ENCODE measurements at places on chromosomes 11 and 22. TPM values are rescaled to one million over a fixed set of nuclear protein-coding genes. Genes with fewer than 3 reads are reported as not detected.

- no peaks in the 10 kb centered on the region for H3K4me1 ChIP-seq
- no peak overlapping the region for H3K4me3 ChIP-seq
- no peak for DNase-seq
- H3K27ac ChIP-seq: no peak overlapping the region
Observed at GRCh38 chr22:44914026-44914721, 95.6 kb downstream of the PHF21B start.

DNA sequence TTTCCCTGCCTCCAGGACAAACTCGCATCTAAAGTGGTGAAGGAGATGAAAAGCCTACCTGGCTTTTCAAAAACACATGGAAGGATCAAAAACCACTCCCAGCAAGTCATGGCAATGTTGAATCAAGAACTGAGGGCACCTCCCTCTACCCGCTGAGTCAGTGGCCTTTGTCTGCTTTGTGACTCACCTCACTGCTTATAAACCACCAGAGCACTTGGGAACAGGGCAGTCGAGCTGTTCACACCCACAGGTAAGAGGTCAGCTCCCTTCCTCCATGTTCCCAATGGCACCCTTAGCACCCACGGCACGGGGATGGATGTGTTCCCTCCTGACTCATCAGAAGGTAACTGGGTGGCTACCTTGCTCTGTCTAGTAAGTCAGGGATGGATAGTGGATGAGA, 21.7 kb downstream of the TENM4 start:
- no peaks in the 10 kb centered on the region for H3K27me3 ChIP-seq
- H3K4me1 ChIP-seq: no peaks in the 10 kb centered on the region
- no peak overlapping the region for H3K27ac ChIP-seq
- no peaks in the 10 kb centered on the region for H3K36me3 ChIP-seq

TP53I11 gene
- 79.0 TPM for polyA plus RNA-seq

SLN gene
- polyA plus RNA-seq: 0.49 TPM

DNA sequence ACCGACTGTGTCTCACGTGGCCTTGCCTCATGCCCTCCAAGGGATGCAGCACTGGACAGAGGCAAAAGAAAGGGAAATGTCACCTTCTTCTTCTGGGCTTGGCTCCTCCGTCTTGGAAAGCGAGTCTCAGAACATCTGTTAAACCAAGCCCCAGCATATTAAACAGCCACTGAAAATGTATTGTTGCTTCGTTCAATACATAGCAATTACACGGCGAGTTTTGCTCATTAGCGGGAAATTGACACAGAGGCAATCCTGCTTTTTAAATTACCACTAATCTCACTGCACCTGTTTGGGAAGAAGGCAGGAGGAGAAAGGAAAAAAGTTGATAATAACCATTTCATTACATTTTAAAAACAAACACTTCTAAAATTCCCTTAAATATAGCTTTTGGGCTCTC, 72.1 kb downstream of the SEZ6L start:
- no peak overlapping the region for H3K27ac ChIP-seq
- no peaks in the 10 kb centered on the region for H3K36me3 ChIP-seq
- no peak overlapping the region for H3K4me3 ChIP-seq
- no peaks in the 10 kb centered on the region for H3K27me3 ChIP-seq
- DNase-seq: no peak

- H3K4me3 ChIP-seq: no peak overlapping the region
- H3K27ac ChIP-seq: no peak overlapping the region
- H3K36me3 ChIP-seq: no peaks in the 10 kb centered on the region
- no peak for DNase-seq
Observed at GRCh38 chr11:14144934-14145333, 182.4 kb downstream of the SPON1 start.

APOC3 gene
- polyA plus RNA-seq: 0.14 TPM

RTN4RL2 gene
- 1.5 TPM for polyA plus RNA-seq

DNA sequence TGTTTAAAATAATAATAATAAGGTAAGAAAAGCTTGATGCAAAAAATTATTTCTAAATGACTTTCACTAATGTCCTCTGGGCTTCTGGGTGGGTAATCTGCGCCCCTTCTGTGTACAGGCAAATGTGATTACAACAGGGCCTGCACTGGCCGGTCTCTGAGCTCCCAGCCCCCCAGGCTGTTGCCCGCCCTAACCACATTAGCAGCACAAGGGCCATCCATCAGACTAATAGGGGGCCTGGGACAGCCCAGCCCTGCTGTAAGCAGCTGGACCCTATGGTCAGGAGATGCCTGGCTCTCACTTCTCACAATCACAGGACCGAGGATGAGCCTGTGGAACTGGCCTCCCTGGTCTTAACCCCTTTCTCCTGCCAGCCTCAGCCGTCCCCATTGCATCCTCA, 388.4 kb downstream of the BUD13 start:
- H3K4me3 ChIP-seq: no peak overlapping the region
- no peaks in the 10 kb centered on the region for H3K36me3 ChIP-seq
- H3K4me1 ChIP-seq: peaks cover 4% of the 10 kb centered on the region
- H3K27ac ChIP-seq: no peak overlapping the region

LGALS1 gene
- polyA plus RNA-seq: 1,097 TPM

DNA sequence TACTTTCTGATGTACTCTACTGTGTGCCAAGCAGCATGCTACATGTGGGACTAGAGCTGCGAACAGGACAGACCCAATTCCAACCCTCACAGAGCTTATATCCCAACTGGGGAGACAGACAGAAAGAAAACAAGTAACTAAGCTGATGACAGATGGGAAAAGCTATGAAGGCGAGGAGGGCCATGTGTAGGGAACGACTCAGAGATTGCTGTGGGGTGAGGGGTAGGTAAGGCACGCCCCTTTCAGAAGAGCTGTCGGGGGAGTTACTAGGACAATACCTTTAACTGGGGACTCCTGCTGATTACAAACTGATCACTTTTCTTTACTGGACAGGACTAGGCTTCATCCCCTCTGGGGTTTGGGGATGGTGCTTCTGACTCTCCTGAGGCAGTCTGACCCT, 48.9 kb downstream of the ST3GAL4 start:
- no peaks in the 10 kb centered on the region for H3K27me3 ChIP-seq
- no peaks in the 10 kb centered on the region for H3K4me1 ChIP-seq
- H3K4me3 ChIP-seq: no peak overlapping the region
- DNase-seq: no peak
- peaks cover 19% of the 10 kb centered on the region for H3K36me3 ChIP-seq

DNA sequence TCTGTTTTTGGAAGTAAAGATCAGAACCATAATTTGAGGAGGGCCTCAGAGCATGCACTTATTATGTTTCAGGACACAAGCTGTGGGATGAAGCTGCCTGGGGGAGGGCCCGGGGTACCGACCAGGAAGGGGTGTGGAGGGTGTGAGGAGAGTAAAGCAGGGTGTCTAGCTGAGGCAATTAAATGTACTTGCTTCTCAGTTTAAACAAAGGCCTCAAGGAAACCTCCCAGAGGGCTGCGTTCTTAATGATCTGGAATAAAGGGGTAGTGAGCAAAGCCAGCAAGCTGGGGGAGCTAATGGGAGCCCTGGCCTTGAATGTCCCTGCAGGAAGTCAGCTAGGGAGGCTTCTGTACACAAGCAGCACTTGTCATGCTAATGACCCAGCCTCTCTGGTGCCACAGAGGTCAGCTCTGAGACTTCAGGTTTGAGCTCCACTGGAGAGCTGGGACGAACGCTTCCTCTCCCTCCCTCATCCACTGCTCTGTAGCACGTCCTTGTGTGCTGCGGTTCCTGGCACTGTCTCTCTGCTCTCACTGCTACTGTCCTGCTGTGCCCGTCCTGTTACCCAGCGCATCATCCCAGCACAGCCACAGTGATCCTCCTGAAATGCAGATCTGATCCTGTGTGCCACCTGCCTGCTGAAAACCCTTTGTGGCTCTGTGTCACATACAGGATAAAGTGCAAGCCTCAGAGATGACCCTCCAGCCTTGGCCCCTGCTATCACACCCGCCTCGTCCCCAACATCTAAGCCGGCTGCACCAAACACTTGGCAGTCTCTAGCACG, 159.7 kb downstream of the DBX1 start:
- H3K36me3 ChIP-seq: no peaks in the 10 kb centered on the region
- H3K27ac ChIP-seq: peak overlapping the region; percentile 88
- no peak overlapping the region for H3K4me3 ChIP-seq
- no peaks in the 10 kb centered on the region for H3K4me1 ChIP-seq

- H3K36me3 ChIP-seq: no peaks in the 10 kb centered on the region
- no peaks in the 10 kb centered on the region for H3K27me3 ChIP-seq
- H3K4me3 ChIP-seq: no peak overlapping the region
- no peak overlapping the region for H3K27ac ChIP-seq
Observed at GRCh38 chr11:76166314-76166713, 40.0 kb downstream of the WNT11 start.

GRCh38 chr11:76062733-76063132, 143.6 kb downstream of the WNT11 start:
- no peak overlapping the region for H3K4me3 ChIP-seq
- H3K4me1 ChIP-seq: no peaks in the 10 kb centered on the region
- no peak overlapping the region for H3K27ac ChIP-seq
- no peaks in the 10 kb centered on the region for H3K27me3 ChIP-seq

DNA sequence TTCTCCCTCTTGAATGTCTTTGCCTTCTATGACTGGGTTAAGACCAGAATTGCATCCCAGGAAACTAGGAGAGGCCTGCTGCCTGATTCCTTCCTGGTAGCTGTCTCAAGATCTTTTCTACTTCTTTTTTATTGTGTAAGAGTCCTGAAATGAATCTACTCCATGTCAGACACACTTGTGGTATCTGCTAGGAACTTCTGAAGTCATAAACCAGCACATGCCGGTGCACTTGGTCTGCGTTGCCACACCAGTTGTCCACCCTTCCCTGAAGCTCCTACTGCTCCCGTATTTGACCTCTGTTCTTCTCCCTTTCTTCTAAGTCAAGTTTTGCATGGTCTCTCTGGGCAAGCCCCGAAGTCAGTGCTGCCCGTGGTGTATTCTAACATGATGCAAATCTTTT, 644.2 kb downstream of the ETS1 start:
- no peak overlapping the region for H3K27ac ChIP-seq
- no peaks in the 10 kb centered on the region for H3K4me1 ChIP-seq
- H3K4me3 ChIP-seq: no peak overlapping the region
- no peak for DNase-seq
- H3K36me3 ChIP-seq: no peaks in the 10 kb centered on the region
- no peaks in the 10 kb centered on the region for H3K27me3 ChIP-seq

DNA sequence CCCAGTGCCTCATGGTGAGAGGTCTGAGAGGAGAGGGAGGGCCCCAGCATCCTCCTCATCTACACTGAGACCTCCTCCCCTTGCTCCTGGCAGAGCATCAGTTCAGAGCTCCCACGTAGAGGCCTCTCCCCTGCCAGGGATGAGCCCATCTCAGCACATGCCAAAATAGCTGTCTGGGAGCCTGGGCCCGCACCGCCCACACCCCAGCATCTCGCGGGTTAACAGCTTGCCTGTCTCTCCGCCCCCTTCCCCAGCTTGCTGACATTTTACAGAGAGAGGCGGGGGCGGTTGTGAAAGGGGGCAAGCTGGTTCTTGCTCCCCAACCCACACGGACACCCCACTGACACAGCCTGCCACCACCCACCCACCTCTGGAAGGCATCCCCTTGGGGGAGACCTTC, 6.4 kb downstream of the DGKZ start:
- H3K27me3 ChIP-seq: no peaks in the 10 kb centered on the region
- peaks cover 4% of the 10 kb centered on the region for H3K36me3 ChIP-seq
- no peak for DNase-seq

DNA sequence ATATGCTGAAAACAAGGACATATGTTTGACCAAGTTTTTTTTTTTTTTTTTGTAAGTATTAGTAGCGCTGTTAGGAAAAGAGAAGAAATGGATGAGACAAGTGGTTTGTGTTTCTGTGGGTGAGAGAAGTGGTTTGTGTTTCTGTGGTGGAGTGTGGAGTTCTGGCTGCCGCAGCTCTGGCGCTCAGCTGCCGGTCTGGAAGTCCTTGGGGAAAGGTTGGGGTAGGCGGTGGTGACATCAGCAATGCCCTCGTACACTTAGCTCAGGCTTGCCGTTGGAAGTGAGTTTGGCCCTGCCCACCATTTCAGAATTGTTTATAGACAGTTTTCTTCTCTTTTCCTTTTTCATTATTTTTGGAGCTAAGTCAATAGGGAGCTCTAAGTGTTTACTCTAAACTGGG, 116.6 kb downstream of the TBC1D22A start:
- peaks cover 8% of the 10 kb centered on the region for H3K4me1 ChIP-seq
- DNase-seq: peak; percentile 33
- H3K4me3 ChIP-seq: no peak overlapping the region
- no peaks in the 10 kb centered on the region for H3K27me3 ChIP-seq
- no peaks in the 10 kb centered on the region for H3K36me3 ChIP-seq
- H3K27ac ChIP-seq: no peak overlapping the region

DNA sequence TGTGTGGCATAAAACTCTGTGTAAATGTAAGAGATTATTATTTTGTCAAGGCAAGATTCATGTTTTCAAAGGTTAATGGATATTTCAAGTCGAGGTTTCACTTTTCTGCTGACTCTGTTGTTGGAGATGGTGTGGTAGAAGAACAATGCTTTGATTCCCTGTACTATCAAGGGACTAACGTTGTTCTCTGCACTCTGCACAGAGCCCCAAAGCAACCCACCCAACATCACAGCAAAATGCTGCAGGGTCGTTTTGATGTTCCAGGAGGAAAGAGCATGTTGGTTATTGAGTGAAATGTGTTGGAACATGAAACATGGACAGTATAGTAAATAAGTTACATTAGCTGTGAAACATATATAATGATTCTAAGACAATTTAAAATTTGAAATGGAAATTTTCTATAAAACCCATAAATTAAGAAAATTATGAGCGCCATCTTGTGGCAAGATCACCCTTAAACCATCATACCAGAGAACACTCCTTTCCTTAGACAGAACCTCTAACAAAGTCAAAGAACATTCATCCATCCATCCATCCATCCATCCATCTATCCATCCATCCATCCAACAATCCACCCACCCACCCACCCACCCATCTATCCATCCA, 164.4 kb upstream of the ZBED5 start:
- H3K4me1 ChIP-seq: no peaks in the 10 kb centered on the region
- no peaks in the 10 kb centered on the region for H3K36me3 ChIP-seq
- DNase-seq: peak; percentile 52
- H3K27ac ChIP-seq: no peak overlapping the region

DNA sequence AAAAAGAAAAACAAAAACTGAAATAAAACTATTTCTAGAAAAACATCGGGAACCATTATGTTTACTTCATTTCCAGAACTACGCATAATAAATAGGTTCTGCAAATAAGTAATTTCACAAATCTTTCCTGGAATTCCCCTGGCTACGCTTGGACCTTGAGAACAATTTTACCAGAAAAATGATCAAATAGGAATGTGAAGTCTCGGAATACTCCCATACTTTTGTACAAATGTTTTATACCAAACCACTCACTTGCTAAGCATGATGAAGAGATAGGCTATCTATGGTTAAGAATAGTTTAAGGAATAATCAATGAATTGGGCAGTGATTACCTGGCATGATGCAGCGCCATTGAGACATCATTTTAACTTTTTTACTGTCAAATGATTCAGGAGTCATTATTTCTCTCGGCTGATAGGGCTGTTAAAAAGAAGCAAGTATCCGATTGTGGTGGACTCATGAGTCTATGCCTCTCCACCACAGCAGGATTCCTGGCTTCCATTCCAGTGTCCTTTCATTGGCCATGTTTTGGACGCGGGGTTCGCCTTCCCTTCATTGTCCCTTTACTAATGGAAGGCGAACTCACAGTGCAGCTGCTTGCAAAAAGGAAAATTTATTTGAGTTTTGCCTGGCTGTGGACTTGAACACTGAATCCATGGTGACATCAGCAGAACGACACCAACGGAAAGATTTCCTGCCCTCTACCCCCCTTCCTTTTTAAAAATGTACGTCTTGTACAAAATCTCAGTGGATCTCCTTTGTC, 39.9 kb upstream of the BLID start:
- no peaks in the 10 kb centered on the region for H3K27me3 ChIP-seq
- no peaks in the 10 kb centered on the region for H3K4me1 ChIP-seq
- H3K27ac ChIP-seq: no peak overlapping the region
- no peaks in the 10 kb centered on the region for H3K36me3 ChIP-seq

DCUN1D5 gene
- polyA plus RNA-seq: 28.8 TPM

CCDC81 gene
- polyA plus RNA-seq: 2.1 TPM

- H3K27ac ChIP-seq: no peak overlapping the region
- H3K4me1 ChIP-seq: no peaks in the 10 kb centered on the region
- no peaks in the 10 kb centered on the region for H3K27me3 ChIP-seq
- no peak for DNase-seq
- no peaks in the 10 kb centered on the region for H3K36me3 ChIP-seq
Observed at GRCh38 chr11:81112718-81113117, 1620.9 kb downstream of the FAM181B start.
